ENCODE measurements at places on chromosomes 2 and 18.

DNA sequence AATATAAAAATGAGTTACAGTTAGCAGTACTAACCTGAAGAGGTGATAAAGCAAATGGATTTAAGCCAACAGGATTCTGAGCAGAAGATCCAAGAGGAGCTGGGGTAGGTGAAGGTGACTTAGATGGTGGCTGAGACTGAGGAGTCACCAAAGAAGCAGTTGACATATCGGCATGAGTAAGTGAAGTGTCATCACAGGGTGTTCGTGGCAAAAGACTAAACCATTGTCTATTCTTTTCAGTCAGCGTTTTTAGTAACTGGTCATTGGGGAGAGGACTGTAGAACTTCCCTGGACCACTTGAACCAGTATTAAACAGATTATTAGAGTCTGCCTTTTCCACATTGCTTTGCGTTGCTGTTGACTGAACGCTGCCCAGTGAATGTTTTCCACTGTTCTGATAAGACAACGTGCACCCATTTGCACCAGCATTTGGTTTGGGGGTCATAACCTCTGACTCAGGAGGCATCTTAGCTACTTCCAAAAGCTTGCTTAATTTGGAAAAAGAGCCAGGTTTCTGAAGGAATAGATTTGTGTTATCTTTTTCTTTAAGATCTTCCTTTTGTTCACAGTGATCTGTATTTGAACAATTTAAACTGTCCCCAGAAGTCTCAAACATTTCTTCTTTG, 63.3 kb upstream of the WDSUB1 start:
- no peak for DNase-seq

- no peak for DNase-seq
Observed at GRCh38 chr2:100936972-100937542, 65.0 kb upstream of the RPL31 start.

DNA sequence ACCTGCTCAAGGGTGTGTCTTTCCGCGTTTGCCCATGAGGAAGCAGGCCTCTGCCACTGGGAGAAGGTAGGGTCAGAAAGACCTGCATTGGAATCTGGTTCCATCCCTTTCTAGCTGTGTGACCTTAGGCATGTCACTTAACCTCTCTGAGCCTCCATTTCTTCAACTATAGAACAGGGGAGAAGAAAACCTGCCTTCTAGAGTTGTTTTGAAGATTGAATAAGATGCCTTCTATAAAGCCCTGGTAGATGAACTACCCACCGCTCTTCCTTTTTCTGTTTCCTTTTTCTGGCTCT, 507 bp downstream of the NAT8 start:
- DNase-seq: no peak

GRCh38 chr2:237894986-237895543, 35.6 kb downstream of the RAMP1 start:
- no peak for DNase-seq

DNA sequence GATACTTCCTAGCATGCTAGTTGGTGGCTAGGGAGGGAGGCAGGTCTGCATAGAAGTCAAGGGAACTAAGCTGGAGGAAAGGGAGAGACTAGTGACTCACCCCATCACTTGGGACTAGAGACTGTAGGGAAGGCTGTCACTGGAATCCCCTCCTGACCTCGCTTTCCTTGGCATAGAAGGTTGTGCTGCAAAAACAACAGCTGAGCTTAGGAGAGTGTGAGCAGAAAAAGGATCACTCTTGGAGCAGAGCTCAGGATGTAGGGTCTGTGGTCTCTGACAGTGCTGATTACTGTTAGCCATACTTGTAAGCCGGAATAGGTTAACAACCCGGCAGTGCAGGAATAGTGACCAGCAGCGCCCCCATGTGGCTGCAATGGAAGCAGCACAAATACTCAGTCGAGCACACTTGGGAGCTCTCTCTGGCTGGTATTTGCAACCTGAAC, 66.9 kb upstream of the SMAD2 start:
- no peak for DNase-seq

DNA sequence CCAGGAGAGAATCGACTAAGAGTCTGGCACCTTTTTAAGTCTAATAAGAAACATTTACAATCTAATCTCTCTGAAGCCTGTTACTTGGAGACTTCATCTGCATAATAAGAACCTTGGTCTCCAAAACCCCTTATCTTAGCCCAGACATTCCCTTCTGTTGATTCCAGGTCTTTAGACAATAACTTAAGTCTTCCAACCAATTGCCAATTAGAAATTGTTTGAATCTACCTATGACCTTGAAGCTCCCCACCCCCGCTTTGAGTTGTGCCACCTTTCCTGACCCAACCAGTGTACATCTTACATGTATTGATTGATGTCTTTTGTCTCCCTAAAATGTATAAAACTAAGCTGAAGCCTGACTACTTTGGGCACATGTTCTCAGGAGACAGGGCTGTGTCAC, 49.5 kb upstream of the DTNA start:
- DNase-seq: no peak

GRCh38 chr2:217798191-217798590, 204.6 kb downstream of the TNS1 start:
- DNase-seq: no peak
